ENCODE measurements at places on chromosomes 1 and 21. TPM values are rescaled to one million over a fixed set of nuclear protein-coding genes. Genes with fewer than 3 reads are reported as not detected.

Gene C1orf141
- total RNA-seq = not detected

Gene CSDE1
- 865 TPM for total RNA-seq

Gene MPZ
- total RNA-seq = 1.3 TPM

Gene CD52
- 7.0 TPM for total RNA-seq

Gene TLR5
- 5.2 TPM for total RNA-seq

Gene GNAT2
- total RNA-seq = not detected

Gene CCDC185
- total RNA-seq = not detected

Gene LRRC38
- total RNA-seq = not detected

Gene DMBX1
- total RNA-seq = not detected

Gene NPHS2
- total RNA-seq = not detected

Gene CELA2A
- total RNA-seq = not detected

Gene PTGER3
- 15.6 TPM for total RNA-seq

Gene OR2W3
- total RNA-seq = 1.9 TPM

Gene GRHL3
- 0.14 TPM for total RNA-seq

Gene FCRL1
- 0.29 TPM for total RNA-seq

Gene COP1
- total RNA-seq = 36.7 TPM

Gene NUP210L
- total RNA-seq = 0.14 TPM

Gene C1orf74
- total RNA-seq = 1.3 TPM

Data from posterior vena cava (tissue), 2 donors.